Thoracic aorta (tissue), 2 donors: ENCODE measurements at places on chromosomes 7 and 10. TPM values are rescaled to one million over a fixed set of nuclear protein-coding genes. Genes with fewer than 3 reads are reported as not detected.

DNA sequence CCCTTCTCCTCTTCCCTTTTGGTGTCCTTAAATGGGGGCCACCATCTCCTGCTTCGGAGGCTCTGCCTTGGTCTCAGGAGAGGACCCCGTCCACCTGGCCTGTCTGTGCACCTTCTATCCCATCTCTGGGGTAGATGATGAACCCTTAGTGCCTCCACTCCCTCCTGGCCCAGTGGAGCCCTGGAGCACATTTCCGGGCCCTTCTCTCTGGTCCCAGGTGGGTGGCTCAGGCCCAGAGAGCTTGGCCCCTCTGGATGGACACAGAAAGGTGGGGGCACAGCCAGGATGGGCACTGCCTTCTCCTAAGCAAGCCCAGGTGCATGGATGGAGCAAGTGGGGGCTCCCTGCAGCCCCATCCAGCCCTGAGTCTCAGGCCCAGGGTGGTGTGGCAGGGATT, 121.4 kb upstream of the RET start:
- no peak for DNase-seq

DNA sequence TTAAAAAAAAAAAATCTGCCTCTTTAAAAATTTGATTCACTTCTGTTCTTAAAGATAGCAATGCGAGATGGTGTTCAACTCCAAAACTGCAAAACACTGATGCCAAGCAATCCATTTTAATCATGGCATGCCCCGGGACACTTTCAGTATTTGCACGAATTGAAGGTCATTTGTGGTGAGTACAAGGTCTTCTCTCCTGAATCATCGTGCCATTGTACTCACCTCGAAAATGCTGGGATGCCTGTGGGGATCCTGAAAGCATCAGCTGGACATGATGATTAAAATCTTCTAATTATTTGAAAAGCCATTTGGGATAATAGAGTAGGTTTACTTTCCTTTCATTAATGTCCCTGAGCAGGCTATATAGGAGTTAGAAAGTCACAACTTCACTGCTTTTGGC, 125.1 kb upstream of the NRP1 start:
- no peak for DNase-seq

DNA sequence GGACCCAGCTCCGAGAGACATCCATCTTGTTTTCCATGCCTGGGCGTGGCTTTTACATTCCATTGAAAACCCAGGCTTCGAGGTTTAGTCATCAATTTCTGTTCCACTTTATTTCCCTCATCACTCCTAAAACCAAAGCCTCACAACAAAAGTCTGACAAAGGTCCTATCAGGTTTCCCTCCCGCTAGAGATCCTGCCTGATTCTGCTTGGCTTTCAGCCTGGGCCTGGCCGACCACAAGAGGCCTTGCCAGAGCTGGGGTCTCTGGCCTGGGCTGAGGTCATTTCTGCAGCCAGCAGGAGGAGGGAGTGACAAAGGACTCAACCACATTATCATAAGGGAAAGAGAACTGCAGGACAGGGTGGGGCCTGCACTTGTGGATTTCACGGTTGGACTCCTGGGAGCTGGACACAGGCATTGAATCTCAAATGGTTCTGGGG, 167.0 kb downstream of the FANK1 start:
- DNase-seq = no peak

Gene AKR1E2
- total RNA-seq = 11.1 TPM
